ENCODE measurements at places on chromosomes 4 and X.

DNA sequence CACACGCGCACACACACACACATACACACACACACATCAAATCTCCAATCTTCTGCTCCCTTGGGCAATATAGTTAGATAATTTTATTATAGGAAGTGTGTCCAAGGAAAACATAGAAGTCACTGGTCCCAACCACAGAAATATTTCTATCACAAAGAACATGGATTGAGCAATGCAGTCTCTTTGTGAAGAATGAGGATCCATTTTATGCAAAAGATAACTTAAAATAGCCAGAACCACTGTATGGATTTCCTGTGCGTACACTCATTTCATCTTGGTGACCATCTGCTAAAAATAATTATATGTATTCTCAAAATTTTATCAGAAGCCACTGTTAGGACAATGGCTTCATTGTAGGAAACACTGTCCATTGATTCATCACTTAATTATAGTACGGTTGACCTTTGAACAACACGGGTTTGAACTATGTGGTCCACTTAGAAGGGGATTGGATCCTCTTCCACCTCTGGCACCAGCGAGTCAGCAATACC, 169.6 kb upstream of the MXRA5 start:
- no peak for DNase-seq

DNA sequence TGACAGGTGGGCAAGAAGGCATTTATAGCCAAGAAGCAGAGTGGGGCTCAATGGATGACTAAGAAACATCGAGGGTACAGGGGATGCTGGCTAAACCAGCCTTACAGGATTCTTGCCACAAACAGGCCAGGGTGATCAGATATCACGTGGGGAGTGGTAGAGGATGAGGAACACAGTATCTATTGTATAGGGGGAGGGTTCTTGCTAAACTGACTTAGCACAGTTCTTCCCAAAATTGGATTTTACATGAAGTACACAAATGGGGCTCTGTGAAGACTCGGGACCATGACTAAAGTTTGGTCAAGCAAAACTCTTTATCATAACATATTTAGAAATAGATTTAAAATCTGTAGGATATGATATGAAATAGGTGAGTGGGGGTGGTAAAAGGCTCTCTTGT, 144.0 kb upstream of the ATOH1 start:
- no peak for DNase-seq

DNA sequence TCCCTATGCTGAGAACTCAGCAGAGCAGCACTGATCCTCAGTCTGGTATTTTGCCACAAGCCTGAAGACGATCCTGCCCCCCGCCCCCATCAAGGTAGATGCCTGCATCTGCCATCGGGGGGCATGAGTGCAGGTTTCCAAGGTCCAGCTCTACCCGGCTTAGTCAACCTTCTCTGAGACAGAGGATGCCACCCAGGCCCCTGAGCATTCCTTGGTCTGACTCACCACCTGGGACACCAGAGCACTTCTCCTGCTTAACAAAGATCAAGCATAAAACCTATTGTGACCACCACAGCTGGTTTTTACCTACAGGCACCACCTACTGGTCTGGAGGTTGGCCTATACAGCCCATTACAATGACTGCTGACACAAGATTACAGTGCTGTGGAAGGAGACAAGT, 1168.1 kb downstream of the PCDH19 start:
- no peak for DNase-seq

DNA sequence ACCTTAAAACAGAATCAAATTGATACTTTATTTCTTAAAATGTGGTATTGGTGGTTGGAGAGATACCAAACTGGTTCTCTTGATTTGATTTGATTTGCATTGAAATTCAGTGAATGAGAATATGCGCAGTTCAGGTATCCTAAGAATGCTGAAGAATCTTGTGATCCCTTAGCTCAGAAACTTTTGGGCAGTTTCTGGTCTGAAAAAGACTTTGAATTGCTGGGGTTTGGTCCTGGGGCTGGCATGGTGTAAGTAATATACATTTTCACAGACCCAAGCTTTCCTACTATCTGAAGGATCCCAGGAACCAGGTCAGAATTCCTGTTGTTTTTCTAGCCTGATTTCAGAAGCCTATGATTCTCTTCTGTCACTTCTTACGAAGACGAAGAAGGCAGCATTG, 6.6 kb downstream of the RAB33B start:
- no peak for DNase-seq

DNA sequence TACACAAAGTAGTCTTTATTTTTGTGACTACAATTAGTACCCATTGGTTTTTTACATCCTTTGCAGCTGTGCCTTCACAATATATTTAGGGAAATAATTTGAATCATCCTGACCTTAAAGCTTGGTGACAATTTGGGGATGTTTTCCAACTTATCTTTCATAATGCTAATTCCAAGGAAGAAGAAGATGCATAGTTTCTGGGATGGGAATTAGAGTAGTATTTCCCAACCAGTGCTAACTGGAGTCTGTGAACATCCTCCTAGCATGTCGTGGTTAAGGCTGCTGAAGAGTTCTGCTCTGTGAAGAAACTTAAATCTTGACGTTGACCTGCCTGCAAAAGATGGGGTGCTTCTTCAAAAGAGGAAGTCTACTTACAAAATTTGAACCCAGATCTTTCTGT, 173.5 kb downstream of the ANK2 start:
- no peak for DNase-seq

- no peak for DNase-seq
These were observed 170.9 kb downstream of the CLCN4 start for GRCh38 chrX:10327651-10328050.

DNA sequence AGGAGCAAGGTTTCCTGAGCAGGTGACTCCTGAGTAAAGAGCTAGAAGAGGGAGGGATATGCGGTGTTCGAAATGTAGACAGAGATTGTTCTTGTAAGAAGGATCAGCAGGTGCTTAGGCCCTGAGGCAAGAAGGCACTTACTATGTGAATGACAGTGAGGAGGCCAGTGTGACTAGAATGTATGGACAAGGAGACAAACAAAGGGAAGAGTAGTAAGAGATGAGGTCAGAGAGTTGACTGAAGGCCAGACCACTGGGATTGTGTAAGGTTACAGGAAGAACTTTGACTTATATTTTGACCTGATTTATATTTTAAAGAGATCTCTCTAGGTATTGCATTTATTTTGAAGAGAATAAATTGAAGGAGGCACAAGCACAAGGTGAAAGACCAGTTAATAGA, 118.4 kb upstream of the ENPEP start:
- DNase-seq = no peak

GRCh38 chr4:176432811-176433540, 113.2 kb downstream of the SPCS3 start:
- no peak for DNase-seq

DNA sequence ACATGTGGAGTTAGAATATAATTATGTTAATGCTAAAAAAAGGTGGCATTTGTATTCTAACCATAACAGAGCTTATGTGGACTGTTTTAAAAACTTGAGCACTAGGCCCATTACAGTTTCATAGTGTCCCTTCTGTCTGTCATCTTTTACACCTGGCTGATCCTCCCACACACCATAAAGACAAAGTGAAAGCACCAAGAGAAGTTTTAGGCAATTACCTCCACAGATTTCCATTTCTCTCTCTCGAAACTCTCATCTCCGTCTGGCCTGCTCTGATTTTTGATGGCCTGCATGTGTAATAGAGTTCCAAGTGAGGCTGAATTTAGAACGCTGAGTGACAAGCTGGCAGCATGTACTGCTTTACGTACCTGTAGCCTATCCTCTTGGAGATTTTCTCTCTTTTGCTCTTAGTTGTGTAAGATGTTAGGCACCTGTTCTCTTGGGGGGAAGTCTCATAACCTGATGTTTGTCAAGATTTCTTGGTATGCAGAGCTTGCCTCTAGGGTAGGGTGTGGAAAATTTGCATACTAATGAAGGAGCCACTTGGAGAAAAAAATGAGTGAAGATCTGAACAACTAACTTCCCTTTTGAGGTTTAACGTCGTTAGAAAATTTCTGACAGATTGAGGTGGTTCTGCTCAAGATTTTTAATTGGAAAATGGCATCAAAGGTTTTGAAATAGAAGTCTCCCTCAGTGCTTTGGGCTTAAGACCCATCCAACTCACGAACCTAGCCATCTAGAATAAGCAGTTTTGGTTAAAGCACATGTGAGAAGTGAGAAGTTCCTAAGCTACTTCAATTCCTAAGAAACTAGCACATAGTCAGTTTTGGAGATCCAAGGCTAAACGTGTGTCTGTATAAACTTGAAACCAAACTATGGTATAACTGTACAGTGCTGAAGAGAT, 57.6 kb upstream of the RAP1GDS1 start:
- no peak for DNase-seq

DNA sequence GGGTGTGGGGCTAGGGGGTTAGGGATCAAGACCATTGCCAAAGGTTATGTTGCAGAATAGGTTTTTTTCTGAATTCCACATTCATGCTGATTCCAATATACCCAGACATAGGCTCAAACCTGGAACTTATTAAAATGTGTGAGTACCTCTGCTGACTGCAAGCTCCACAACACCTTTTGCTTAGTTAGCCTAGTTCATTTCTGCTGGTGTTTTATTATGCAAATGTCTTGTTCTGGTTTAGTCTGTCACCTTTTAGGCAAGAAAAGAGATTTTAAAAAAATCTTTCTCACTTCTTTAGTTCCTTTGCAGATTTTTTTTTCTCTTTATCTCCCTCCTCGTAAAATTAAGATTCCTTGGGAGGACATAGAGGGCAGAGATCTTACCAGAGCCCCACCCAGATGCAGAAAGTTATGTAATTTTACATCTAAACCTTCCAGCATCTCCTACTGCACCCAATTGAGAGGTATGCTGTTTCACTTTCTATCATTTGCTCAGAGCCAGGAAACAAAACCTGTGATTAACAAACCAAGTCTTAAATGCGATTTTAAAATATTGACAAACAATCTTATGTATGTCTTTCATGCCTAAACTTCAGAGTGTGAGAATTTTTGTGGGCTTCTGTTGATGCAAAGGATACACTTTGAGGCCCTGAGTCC, 190.7 kb upstream of the CLNK start:
- no peak for DNase-seq

DNA sequence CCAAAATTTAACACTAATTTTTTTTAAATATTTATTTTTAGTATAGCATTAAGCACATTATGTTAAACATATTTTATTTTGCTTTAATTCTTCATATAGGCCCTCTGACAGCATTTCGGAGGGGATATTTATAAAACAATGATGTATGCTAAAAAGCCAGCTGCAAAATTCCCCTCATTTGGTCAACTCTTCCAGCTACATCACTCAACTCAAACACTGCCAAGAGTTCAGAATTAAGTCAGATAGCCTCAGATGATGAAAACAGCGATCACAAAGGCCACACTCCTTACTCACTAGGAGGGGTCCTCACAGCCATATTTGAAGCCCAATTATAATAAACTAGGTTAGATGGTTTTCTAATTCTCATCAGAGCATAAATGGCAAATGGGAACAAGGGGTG, 146.6 kb downstream of the ADAMTS3 start:
- DNase-seq = no peak
